ENCODE measurements at places on chromosomes 12 and 14. TPM values are rescaled to one million over a fixed set of nuclear protein-coding genes. Genes with fewer than 3 reads are reported as not detected.
A peak's percentile ranks its signal among the peaks of the same experiment; 100 is the strongest.

- DNase-seq: no peak
Measured at GRCh38 chr12:117151403-117152031, 38.8 kb downstream of the FBXO21 start.

GRCh38 chr14:34461334-34462131 is 507 bp downstream of the SPTSSA start:
- peak; percentile 41 for DNase-seq

GRCh38 chr12:107402041-107403022 is 283.3 kb upstream of the PWP1 start:
- DNase-seq: peak; percentile 34

GRCh38 chr12:71125515-71125914 is 32.3 kb downstream of the TSPAN8 start:
- DNase-seq: peak; percentile 14

GRCh38 chr12:123743002-123743401 is 19.1 kb upstream of the DNAH10 start:
- DNase-seq: no peak

GRCh38 chr12:68252077-68252476 is 1.3 kb downstream of the IL22 start:
- no peak for DNase-seq

GRCh38 chr14:68981139-68981538 is 2.0 kb upstream of the ACTN1 start:
- DNase-seq: no peak

DNA sequence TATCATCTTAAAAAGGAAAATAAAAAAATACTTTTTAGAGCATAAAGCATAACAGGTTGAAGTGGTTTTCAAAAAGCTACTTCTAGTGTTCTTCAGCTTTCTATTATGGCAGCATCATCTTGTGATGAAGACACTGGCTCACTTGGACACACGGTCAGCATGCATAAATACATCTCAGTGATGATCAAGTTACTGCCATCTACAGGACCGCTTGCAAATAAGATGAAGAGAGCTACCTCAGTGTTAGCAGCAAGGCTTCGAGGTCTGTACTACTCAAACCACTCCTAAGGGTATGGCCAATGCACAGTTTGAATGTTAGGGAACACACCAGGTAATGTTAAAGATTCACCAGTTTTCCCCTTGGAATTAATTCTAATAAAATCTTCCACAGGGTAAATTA is 58.8 kb downstream of the GALC start:
- DNase-seq: peak; percentile 5

DNA sequence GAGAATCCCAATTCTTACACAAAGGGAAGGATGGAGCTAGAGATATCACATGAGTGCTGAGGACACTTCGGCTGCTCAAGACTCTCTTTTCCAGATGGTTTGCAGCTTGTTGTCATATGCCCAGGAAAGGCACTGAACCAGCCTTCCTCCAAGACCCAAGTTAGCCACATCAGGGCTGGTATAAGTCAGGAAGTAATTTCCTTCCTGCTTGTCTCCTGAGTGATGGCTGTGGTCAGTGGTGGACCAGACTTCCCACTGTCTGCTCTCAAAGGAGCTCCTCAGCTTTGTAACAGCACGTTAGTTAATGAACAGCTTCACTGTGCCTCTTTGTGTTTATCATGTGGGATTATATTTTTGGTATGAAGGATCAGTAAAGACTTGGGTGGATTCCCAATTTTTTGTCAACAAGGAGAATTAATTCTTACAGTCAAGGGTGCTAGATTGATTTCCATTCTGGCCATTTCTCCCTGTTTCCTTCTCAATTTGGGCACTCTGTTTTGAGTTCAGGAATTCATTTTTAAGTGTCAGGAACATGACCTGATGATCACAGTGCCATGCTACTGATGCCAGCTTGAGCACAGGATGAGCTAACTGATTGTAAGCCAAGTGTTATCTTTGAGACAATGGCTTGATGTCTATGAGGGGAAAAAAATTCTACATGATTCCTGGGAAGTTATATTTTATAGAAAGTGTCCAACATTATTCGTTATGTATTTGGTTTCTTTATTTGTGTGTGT is 145.8 kb downstream of the GCH1 start:
- no peak for DNase-seq

- DNase-seq: no peak
Measured at GRCh38 chr12:11787933-11788849, 138.7 kb downstream of the ETV6 start.

- DNase-seq: no peak
Measured at GRCh38 chr12:107368586-107368985, 275.2 kb upstream of the CRY1 start.

GRCh38 chr12:68451261-68452077 is 119.3 kb upstream of the MDM1 start:
- DNase-seq: peak; percentile 21

DNA sequence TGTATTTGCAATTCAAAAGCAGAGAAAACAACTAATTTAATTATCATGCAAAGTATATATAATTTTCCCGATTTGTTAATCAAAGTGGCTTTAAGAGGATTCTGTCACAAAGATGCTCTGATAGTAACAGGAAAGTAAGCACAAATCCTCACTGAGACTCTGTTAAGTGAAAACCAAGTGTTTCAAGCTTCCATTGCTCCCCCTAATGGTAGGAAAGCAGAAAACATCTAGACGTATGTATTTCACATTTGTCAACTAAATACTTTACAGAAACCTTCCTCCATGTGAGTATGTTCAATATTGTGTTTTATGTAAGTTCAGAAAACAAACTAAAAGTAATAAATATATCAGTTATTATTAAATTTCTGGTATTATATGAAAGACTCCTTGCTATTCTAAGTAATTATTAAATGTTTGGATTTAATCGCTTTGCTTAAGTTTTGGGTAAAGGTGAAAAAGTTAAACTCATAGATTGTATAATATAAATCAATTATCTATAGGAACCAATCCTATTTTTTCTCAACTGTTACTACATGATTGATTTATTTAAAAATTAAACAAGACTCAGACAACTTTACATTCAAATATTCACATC is 1.5 kb upstream of the NTS start:
- peak; percentile 54 for DNase-seq

DNA sequence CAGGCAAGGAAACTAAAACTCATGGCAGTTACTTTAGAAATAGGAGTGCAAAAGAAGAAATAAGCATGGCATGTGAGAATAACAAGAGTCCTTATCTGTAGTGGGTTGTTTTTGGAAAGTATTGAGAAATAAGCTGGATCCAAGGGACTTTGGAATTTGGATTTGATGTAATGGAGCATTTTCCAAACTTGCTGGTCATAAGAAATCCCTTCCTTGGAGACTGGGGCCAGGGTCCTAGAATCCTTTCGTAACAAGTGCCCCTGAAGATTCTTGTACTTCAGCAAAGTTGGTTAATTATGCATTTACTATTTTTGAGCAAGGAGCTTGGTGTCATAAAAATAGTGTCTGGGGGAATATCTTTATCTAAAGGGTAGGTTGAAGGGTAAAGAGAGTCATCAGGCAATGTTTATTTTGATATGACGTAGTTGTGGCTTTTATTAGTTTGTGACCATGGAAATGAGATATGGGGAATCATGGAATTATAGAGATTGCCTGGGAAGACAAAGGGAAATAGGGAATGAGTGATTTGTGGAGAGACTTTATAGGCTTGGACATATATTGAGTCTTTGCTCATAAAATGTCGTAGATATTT is 53.9 kb downstream of the WNK1 start:
- DNase-seq: no peak

GRCh38 chr14:42391146-42391834 is 784.6 kb downstream of the LRFN5 start:
- no peak for DNase-seq

GRCh38 chr12:111149299-111149698 is 219.6 kb downstream of the PHETA1 start:
- DNase-seq: no peak

- no peak for DNase-seq
Measured at GRCh38 chr14:105390849-105391500, 7.4 kb upstream of the TEX22 start.

GRCh38 chr14:68547305-68548193 is 245.3 kb downstream of the ZFP36L1 start:
- DNase-seq: peak; percentile 99

GRCh38 chr12:7042842-7043241 is 17.7 kb upstream of the C1S start:
- peak; percentile 53 for DNase-seq

GRCh38 chr12:93299262-93299846 is 78.4 kb upstream of the NUDT4 start:
- no peak for DNase-seq

DNA sequence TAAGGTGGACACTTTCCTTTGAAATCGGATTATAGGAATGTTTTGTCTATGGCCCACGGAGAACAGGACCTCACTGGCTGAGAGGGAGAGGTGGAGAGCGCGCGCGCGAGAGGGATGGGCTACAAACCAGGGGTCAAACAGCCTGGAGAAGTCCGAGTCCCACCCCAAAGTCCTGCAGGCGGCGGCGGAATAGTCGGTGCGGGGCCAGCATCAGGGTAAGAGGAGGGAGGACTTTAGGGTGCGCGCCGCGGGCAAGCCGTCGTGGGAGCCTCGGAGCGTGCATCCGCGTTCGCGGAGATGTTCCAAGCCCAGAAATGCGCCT is 3.3 kb upstream of the HOXC8 start:
- peak; percentile 49 for DNase-seq

DNA sequence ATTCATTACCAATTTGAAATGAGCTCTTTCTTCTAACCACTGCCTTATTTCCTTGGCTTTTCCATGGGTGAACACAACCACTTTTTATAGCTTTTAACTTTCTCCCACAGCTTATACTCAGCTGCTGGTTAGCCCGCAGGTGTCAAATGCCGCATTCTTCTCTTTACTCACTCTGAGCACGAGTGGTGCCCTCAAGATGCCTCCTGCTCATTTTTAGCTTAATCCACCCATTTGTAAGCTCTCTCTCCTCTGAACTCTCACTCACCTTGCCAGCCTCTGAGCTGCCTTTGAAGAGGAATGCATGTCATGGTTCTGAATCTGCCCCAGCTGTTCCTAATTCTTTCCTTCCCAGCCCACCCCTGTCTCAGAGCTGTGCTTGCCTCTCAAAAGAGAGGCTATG is 449.4 kb upstream of the PRICKLE1 start:
- peak; percentile 52 for DNase-seq

DNA sequence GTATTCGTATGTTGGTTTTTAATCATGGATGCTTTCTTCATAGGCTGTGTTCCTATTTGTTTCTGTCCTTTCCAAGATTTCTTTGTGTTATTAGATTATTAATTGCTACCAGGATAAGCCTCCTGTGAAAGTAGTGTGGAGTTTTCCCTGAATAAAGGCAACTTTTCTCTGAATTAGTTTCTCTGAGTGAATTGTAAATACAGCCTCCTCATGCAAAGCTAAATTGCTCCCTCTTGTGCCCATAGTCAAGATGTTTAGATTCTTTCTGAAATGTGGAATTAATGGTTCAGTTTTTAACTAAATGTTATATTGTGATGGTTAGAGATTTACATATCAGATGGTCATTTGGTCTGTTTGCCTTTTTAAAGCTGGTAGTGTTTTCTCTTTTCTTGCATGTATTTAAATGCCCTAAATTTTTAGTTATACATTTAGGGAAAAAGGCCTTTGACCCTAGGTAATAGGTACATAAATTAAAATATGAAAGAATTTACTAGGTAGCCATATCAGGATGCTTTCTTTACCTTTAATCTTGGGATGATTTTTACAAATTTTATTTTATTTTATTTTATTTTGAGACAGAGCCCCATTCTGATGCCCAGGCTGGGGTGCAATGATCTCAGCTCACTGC is 8.9 kb downstream of the APAF1 start:
- DNase-seq: peak; percentile 60

- no peak for DNase-seq
Measured at GRCh38 chr14:57057803-57058202, 210.9 kb downstream of the EXOC5 start.

GRCh38 chr14:66224492-66225178 is 261.5 kb upstream of the CCDC196 start:
- no peak for DNase-seq

DNA sequence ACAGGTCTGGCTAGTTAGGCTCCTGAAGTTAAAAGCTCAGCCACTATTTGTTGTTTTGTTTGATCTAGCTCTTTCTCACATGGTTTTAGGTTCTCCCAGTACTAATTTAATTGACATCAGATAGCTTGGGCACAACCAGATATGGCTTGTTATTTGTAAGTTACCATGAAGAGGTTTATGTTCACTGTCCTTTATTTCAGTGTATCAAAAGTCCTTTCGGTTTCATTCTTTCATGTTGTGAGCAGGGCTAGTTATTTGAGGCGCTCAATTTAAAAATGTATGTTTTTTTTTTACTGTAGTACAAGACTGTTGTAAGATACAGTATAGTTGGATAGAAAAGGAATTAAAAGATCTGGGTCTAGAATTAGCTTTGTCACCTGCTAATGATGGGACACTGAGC is 7.0 kb downstream of the GPX2 start:
- DNase-seq: no peak

- no peak for DNase-seq
Measured at GRCh38 chr14:46717211-46717610, 65.6 kb upstream of the RPL10L start.

The CLEC2A gene
- total RNA-seq: not detected

The CACNA2D4 gene
- not detected for total RNA-seq

The ASPG gene
- 0.34 TPM for total RNA-seq

The CTSG gene
- not detected for total RNA-seq

The WNT5B gene
- total RNA-seq: 50.9 TPM

The HCAR1 gene
- total RNA-seq: not detected

The MMP19 gene
- 24.9 TPM for total RNA-seq

The PMCH gene
- total RNA-seq: not detected

The LRP1-AS gene
- not detected for total RNA-seq

The RNF212B gene
- not detected for total RNA-seq

The GNG2 gene
- total RNA-seq: 45.6 TPM

The AICDA gene
- not detected for total RNA-seq

The ETFBKMT gene
- total RNA-seq: 3.1 TPM

The KRT86 gene
- 0.06 TPM for total RNA-seq

The DNAI7 gene
- total RNA-seq: 0.11 TPM

The LYZ gene
- not detected for total RNA-seq

The NKX2-8 gene
- total RNA-seq: not detected

The ENDOU gene
- 0.51 TPM for total RNA-seq

The MSRB3 gene
- 40.8 TPM for total RNA-seq

The TMEM132D gene
- not detected for total RNA-seq

The TAS2R9 gene
- not detected for total RNA-seq

The CACNB3 gene
- total RNA-seq: 29.4 TPM

The IGFBP6 gene
- total RNA-seq: 231 TPM

All from LHCN-M2 (cell line).